ENCODE measurements at places on chromosomes 16 and 17.

- no peak for DNase-seq
Measured at GRCh38 chr16:28910086-28911031, 14.7 kb downstream of the RABEP2 start.

DNA sequence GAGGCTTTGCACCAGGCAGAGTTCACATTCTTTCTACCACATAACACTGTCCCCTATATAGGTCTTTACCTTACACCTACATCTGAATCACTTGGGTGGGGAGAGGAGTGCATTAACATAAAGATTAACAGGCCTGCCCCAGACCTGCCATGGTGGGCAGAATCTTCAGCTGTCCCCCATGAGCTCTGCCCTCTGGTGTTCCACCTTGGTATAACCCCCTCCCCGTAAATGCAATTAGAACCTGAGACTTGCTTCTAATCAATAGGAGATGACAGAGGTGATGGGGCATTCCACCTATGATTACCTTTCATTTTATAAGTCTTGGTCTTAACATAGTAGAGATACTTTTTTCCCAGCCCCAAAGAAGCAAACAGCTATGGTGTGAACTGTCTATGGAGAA, 20.4 kb upstream of the GRIN2A start:
- no peak for DNase-seq

GRCh38 chr16:13061691-13062090, 160.3 kb downstream of the SHISA9 start:
- no peak for DNase-seq

DNA sequence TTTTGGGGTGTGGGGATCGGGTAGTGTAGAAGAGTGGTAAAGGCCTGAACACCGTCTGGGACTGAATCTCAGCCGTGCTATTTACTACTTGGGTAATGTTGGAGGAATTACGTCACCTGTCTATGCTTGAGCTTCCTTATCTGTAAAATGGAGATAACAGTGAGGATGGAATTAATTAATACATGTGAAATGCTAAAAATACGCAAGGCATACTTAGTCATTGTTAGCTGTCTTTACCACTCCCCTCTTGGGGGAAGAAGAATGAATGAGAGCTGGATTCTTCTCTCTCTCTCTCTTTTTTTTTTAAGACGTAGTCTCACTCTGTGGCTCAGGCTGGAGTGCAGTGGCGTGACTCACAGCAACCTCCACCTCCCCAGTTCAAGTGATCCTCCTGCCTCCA, 41.1 kb upstream of the TANGO6 start:
- DNase-seq: no peak

GRCh38 chr17:17805575-17805974, 31.2 kb downstream of the SREBF1 start:
- DNase-seq: no peak

- no peak for DNase-seq
Measured at GRCh38 chr16:970386-970765, 408 bp downstream of the LMF1 start.

- DNase-seq: no peak
Measured at GRCh38 chr17:36940313-36941264, 3.3 kb downstream of the LHX1 start.

GRCh38 chr17:48773245-48773644, 43.8 kb downstream of the TTLL6 start:
- DNase-seq: no peak

DNA sequence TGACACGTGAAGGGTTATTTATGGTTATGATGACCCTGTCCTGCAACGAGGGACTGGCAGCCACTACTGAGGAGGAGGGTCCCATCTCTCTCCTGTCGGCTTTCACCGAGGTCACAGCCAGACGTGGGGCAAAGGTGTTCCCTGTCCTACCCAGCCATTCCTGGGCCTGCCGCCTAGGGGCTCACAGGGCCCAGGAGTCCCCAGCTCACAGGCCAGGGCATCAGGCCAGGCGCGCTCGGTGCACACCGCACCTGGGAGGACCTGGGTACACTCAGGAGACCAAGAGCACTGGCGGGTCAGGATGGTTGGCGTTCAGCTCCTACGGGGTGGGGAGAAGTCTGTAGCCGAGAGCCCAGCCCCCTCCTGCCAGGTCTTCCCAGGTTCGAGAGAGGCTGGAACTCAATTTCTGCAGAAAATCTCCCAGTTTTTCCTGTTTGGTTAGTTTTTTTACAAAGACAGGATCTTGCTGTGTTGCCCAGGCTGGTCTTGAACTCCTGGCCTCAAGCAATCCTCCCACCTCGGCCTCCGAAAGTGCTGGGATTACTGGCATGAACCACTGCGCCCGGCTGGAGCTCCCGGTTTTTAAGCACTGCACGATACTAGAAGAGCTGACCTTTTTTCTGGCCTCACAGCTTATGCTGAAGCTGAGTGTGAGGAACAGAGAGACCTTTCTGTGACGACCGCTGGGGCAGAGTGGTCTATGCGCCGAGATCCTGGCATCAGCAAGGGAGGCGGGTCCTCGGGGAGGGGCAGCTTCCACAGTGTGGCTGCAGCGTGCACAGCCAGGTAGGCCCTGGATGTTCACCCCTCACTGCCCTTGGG, 7.7 kb downstream of the CYBC1 start:
- DNase-seq: no peak

DNA sequence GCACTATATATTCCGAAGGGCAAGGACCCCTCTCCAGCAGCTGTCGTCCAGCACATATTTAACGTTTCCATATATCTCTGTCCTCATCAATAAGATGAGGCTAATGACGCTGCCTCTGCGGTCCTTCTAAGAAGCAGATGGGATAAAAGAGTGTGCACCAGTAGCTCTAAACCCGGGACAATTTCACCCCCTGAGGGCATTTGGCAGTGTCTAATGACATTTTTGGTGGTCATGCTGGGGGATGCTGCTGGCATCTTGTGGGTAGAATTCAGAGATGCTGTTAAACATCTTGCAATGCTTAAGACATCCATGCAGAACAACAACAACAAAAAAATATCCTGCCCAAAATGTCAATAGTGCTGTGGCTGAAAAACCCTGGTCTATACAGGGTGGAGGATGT, 372.9 kb downstream of the CDH13 start:
- no peak for DNase-seq

DNA sequence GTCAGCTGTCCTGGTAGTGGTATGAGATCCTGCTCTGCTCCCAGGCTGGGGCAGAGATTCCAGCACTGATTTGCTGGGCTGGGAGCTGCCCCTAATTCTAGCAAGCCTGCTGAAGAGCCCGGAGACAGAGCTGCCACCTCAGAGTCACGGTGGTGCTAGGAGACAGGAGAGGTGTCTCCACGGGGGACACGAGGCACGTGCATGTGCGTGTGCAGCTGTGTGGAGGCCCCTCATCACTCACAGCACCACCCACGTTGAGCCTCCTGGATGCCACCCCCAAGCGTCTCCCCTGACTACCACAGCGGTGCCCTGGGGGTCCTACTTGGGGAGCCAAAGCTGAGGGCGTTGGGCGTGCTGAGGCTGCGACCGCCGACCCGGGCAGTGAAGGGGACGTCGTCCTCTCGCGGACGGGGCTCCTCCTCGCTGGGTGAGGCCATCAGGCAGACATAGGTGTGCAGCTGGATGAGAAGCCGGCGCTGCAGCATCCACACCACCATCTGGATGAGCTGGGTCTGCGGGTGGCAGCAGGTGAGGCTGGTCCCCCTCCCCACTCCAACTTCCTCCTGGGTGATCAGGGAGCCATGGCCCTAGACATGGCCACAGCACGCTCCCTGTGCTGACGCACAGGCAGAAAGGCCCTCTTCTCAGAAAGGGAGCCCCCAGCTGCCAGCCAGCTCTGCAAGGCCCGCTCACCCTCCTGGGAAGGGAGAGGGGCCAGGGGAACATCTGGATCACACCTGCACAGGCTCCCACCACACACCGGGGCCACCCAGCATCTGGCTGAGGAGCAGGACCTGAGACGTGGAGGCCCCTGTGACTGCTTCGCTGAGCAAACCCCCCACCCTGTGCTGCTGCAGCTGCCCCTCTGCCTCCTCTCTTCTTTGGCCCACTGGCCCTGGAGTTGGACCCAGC, 11.6 kb downstream of the MPG start:
- DNase-seq: no peak

- DNase-seq: no peak
Measured at GRCh38 chr17:36941265-36942010, 4.2 kb downstream of the LHX1 start.

- DNase-seq: no peak
Measured at GRCh38 chr16:78823027-78823426, 723.6 kb downstream of the WWOX start.

- DNase-seq: no peak
Measured at GRCh38 chr16:64711026-64711425, 410.8 kb downstream of the CDH11 start.
